ENCODE measurements at places on chromosomes 3 and 15. TPM values are rescaled to one million over a fixed set of nuclear protein-coding genes. Genes with fewer than 3 reads are reported as not detected.

DNA sequence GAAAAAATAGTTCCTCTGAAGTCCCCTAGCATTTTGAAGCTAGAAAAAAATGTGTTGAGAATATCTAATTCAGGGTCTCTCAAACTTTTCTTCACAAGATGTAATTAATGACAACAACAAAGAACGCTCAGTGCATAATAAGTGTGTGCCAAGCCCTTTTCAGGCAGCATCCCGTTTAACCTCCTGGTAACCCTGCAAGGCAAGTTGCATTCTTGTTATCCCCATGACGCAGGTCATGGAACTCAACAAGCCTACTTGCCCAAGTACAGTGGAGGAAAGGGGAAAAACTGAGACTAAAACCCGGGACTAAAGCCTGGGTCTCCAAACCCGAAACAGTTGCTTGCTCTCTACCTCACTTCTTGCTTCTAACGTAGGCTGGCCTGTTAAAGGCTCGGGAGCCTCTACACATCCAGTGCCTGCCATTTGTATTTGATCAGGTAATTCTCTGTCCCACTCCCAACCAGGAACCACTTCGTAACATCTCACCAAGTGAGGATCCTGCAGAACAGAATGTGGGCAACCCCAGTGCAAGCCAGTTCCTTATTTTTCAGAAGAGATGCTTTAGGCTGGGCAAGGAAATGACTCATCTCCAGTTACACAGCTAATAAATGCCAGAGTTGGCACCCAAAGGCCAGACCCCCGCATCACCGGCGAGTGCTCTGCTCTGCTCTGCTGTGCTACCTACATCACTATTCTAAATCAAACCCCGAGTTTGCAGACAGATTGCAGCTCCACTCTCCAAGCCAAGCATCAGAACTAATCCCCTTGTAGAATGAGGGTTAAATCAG, 28.3 kb downstream of the LMCD1 start:
- DNase-seq, result peak; percentile 49

DNA sequence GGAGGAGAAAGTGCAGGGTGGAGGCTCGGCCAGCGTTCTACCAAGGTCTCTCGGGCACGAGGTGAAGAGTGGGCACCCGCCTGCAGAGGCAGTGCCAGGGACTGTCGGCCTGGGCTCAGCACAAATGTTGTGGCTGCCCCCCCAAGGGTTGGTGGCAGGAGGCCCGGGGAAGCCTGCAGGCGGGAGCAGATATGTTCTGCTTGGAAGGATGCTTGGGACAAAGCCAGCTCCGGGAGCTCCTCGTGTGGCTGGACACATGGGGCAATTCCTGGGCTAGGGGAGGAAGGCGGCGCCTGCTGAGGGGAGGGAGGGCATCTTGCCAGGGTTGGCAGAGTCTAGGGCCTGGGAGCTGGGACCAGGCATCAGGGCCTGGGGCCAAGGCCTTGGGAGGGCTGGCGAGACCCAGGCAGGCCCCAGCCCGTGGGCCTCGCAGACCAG, 30.4 kb upstream of the FBLN2 start:
- no peak for DNase-seq

DNA sequence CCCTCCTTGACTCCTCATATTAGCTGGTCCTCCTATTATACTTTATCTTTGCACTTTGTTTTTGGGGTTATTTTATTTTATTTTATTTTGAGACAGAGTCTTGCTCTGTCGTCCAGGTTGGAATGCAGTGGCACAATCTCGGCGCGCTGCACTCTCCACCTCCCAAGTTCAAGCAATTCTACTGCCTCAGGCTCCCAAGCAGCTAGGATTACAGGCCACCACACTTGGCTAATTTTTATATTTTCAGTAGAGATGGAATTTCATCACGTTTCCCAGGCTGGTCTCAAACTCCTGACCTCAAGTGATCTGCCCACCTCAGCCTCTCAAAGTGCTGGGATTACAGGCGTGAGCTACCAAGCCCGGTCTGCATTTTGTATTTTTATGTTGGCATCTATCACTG, 126.7 kb downstream of the FOXB1 start:
- no peak for DNase-seq

DNA sequence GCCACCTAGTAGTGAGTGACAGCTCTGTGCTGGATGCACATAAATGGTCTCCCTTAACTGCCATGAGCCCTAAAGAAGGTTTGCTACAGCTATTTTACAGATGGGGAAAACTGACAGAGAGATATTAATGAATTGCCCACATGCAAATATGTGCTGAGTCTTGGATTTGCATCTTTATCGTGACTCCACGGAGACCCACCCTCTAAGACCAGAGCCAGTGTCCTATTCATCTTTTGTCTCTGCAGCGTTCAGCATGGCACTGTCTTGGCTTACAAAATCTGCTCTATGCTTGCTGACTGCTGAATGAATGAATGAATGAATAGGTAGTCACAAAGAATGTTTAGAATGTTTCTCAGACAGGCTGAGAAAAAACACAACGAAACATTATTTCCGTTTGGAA, 48.3 kb downstream of the BTD start:
- no peak for DNase-seq

DNA sequence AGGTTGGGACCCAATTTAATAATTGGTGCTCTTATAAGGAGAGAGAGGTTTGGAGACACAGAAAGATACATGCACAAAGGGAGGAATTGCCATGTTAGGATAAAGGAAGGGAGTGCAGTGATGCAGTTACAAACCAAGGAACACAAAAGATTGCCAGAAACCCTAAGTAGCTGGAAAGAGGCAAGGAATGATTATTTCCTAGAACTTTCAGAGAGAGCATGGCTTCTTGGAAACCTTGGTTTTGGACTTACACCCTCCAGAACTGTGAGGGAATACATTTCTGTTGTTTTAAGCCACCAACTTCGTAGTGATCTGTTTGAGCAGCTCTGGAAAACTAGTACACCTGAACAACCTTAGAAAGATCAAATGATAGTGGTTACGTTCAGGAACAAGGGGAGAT, 25.0 kb upstream of the MB21D2 start:
- no peak for DNase-seq

DNA sequence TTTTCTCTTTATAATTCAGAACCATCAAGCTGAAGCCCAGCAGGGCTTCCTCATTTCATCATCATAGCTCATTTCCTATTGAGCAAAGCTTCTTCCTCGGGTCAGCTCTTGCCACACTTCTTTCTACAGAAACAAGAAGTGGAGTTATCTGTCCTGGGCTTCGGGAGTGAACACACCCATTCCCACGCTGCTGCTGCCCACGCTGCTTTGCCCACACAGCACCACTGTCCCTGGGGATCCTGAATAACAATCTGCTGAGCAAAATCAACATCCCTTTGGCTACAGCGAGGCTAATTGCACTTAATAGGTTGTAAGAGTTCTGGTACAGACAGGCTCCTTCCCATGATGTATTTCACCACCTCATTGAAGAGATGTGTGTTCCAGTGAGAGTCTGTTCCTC, 23.7 kb downstream of the CEP19 start:
- DNase-seq, result no peak

- no peak for DNase-seq
Measured at GRCh38 chr3:64203969-64204908, 21.0 kb downstream of the PRICKLE2 start.

GRCh38 chr15:69060041-69060481, 45.6 kb downstream of the NOX5 start:
- no peak for DNase-seq

DNA sequence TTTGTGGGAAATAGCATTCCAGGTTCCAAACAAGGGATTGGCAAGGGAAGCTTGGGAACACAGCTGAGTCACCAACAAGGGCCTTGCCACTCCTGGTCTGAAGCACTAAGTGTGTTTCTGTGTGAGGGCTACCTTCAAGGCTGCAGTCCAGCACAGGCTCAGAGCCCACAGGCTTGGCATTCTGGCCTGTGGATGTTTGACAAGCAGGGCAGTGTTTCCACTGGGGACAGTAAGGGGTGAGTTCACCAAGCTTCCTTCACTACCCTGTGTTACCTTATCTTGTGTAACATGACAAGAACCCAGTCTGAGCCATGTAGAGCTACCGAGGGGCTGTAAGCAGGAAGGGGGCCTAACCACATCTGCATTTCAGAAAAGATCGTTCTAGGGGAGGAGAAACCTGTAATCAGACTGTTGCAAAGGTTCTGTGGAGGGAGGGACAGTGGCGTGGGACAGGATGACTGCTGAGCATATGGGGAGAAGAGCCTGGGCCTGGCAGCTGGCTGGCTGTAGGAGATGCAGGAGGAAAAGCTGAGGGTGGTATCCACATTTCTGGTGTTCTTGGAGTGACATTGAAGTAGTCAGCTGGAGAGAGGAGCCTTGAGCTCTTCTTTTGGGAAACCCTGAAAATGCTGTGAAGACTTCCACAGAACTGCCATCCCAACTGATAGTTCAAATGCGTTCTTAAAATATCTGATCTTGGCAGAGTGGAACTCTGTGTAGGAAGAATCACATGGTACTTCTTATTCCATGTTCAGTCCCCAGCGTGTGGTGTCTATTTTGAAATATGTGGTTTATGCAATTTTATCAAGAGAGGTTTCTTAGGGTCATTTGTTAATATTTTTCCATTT, 61.3 kb downstream of the CTDSPL start:
- peak; percentile 19 for DNase-seq

DNA sequence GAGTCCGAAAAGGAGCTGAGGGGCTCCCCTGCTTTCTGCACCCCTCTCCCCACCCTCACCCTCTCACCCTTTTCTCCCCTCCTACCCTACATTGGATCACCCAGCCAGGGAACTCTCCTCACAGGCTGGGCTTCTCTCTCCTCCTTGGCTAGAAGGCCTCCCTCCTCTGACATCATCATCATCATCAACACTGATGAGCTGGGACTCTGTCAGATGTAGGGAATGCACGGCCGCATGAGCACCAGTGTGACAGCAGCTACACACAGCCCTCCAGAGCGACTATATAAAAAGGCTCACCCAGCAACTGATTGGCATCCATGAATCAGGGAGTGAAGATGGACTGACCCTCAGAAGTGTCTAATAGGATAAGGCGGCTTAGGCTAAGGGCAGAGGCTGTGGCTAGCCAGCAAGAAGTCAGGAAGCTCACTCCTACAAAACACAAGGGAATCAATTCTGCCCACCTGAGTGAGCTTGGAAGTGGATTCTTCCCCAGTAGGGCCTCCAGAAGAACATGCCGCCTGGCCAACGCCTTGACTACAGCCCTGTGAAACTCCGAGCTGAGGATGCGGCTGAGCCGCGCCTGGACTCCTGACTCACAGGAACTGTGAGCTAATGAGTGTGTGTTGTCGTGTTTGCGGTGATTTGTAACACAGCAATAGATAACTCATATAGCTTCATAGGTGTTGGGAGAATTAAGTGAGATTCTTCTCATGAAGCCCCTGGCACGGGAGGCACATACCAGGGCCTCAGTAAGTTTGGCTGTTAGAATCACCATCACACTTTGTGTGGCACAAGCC, 147.6 kb downstream of the FAM43A start:
- DNase-seq, result no peak

DNA sequence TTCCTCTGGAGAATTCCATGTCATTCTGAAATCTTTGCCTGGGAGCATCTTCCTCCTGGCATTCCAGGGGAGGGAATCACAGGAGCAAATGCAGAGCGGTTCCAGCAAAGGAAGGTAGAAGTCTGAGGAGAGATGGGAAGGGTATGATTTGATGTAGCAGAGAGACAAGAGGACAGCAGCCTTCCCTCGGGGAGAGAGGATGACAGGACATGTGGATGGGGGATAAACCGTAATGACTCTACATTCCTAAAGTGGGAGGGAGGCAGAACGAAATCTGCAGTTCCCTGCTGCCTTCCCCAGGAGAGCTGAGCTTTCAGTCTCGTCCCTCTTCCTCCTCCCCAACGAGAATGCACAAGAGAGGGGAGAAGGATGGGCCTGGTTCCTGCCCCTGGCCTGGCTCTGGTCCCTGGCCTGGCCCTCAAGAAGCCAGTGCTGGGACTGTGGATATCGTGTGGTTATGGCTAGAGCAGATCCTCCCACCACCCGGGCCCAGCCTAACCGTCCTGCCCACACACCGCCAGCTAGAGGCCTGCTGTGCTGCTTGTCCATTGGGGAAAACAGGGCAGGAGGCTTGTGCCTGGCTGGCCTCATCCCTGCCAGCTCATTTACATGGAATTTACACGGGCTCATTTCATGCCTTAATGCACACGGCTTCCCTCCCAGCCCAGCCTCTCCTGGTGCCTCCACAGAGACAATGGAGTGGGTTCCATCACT, 26.6 kb downstream of the SEMA7A start:
- peak; percentile 98 for DNase-seq

DNA sequence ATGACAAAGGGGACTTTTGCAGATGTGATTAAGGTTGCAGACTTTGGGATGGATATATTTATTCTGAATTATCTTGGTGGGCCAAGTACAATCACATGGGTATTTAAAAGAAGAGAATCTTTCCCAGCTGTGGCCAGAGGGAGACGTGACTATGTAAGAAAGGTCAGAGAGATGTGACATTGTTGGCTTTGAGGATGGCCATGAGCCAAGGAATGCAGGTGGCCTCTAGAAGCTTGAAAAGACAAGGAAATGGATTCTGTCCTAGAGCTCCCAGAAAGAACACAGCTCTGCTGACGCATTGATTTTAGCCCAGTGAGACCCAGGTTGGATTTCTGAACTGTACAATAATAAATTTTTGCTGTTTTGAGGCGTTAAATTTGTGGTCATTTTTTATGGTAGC, 616.0 kb upstream of the TBL1XR1 start:
- no peak for DNase-seq

DNA sequence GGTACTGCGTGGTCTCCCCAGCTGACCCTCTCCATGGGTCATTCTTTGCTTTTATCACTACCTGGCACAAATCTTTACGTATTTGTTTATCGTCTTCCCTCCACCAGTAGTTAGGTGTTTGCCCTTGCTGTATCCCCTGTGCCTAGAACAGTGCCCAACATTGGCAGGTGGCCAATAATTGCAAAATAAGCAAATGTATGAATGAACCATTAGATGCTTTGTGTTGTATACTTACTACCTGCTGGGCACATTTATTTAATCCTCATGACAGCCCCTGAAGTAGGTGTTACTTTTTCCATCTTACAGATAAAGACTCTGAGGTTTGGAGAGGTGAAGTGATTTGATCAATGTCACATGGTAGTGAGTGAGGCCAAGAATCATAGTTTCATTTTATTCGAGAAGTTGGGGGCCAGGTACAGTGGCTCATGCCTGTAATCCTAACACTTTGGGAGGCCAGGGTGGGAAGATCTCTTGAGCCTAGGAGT, 2.0 kb upstream of the TWF2 start:
- DNase-seq, result no peak

Gene CYP1A2
- 0.23 TPM for total RNA-seq

Gene GOLGA8N
- 0.69 TPM for total RNA-seq

Gene GOLGA8S
- not detected for total RNA-seq

Gene TGM5
- total RNA-seq, result not detected
